ENCODE measurements at places on chromosomes 4 and X.
A peak's percentile ranks its signal among the peaks of the same experiment; 100 is the strongest.

DNA sequence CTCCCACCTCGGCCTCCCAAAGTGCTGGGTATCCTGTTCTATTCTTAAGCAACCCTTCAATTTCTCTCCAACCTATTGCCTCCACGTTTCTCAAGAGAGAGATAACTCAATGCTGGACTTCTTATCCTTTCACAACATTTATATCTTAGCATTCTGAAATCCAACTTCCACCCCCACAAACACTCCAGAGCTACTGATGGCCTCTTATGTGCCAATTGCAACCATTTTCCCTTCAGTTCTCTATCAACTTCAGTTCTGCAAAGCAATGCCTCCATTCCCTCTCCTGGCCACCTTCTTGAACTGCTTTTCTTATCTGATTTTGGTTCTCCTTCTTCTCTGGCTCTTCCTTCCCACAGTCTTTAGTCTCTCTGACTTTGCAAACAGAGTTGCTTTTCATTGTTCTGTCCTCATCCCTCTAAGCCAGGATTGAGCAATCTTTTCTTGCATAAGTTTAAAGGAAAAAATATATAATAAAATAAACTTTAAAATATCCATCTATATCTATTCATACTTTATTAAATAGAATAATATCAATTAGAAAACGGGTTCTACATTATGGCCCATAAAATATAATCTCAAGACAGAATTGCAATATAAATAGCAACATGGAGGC, 3.6 kb upstream of the STBD1 start:
- DNase-seq = no peak

DNA sequence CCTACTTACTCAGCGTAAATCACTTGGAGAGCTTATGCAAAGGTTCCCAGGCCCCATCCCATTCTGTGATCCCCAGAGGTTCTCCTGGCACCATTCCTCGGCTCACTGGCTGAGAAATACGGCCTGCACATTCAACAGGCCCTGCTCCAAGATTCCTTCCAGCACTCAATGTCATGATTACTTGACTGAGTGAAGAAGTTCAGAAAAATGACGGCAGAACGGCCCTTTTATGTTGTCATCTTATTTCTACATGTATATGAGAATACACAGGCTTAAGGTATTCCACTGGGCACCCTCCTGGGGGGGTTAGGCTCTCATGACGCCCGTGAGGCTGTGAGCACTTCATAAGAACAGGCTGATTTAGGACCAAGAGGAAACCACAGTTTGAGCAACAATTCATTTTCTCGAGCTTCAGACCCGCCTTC, 190.6 kb downstream of the NSUN7 start:
- DNase-seq = no peak

GRCh38 chr4:6694177-6694901, 661 bp downstream of the S100P start:
- DNase-seq = no peak

GRCh38 chr4:7414046-7414445, 20.7 kb downstream of the PSAPL1 start:
- no peak for DNase-seq

DNA sequence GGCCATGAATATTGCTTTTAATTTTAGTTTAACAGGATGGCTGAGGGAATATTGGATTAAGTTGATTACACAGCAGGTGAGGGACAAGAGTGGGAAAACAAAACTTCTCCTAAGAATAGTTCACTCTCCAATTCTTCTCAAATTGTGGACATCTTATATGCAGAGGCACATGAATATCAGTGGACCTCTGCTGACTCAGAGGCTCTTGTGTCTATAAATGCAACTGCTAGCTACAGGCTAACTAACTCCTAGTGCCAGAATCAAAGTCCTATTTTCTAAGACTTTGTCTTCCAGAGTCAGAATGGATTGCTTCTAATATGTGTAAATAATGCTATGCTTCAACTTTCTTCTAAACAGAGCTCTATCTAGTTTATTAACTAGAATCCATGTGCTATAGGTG, 175.8 kb downstream of the IL15 start:
- DNase-seq = no peak

DNA sequence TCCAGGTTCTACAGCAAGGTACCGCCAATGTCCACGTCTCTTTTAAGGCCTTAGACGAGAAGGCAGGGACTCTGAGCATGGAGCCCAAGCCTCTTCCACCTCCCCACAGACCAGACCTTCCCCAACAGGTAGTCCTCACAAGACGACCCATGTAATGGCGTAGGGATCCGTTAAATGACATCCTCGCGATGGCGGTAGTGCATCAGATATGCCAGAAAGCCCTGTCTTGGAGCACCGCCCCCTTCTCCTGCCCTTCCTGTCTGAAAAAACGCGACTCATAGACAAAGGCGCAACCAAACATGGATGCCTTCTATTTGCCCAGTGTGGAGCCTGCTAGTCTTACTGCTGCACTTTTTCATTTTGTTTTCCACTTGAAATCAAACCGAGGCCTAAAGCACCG, 185.4 kb downstream of the OR13H1 start:
- no peak for DNase-seq

DNA sequence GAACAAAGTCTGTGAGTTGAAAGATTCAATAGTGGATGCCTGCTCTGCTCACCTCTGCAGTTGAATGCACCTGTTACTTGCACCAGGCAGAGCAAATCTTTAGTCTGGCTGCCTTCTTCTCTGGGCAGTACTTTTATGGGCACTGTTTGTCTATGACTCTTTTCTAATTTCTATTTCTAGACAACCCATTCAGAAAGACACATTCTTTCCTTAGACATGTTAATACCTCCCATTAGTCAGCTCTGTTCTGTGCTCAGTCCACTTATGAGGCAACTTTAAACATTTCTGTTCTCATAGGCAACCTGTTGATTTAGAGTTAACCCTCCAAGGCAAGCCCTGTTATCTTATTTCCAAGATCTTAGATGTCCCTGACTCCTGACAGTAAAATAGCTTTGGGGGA, 108.9 kb downstream of the SYNPO2 start:
- no peak for DNase-seq

- DNase-seq = no peak
Measured at GRCh38 chr4:155973639-155974475, 20.2 kb upstream of the CTSO start.

- DNase-seq = no peak
Measured at GRCh38 chr4:73236151-73236550, 22.4 kb downstream of the ANKRD17 start.

DNA sequence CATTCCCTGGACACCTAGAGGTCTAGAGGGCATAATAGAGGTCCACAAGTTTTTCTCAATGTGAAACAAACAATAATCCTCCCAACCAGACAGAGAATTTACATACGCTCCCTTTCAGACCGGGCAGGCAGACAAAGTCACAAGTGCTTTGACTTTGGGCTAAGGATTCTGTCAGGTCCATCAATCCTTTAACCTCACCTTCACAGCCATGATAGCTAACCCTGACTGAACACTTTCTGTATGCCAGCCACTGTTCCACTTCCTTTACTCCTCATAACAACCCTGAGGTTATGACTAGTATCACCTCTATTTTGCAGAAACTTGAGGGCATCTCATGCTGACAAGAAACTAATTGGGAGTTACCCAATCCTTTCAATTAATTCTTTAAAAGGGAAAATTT, 118.8 kb upstream of the AFF2 start:
- DNase-seq = no peak

DNA sequence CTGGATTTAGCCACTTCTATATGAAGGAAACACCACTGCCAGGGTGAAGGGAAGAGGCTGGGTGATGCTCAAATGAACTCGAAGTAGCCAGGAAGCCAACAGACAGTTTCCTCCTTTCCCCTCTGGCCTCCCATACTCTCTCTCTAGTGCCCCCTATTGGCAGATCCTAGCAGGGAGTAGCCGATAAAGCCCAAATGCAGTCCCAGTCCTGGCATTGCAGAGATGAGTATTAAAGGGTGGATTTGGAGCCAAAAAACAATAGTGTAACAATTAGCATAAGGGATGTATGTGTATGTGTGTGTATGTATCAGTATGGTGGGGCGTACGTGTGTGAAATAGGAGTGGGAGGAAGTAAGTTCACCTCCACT, 213.8 kb upstream of the LDB2 start:
- peak; percentile 29 for DNase-seq

GRCh38 chr4:124666496-124666895, 46.0 kb downstream of the ANKRD50 start:
- no peak for DNase-seq

DNA sequence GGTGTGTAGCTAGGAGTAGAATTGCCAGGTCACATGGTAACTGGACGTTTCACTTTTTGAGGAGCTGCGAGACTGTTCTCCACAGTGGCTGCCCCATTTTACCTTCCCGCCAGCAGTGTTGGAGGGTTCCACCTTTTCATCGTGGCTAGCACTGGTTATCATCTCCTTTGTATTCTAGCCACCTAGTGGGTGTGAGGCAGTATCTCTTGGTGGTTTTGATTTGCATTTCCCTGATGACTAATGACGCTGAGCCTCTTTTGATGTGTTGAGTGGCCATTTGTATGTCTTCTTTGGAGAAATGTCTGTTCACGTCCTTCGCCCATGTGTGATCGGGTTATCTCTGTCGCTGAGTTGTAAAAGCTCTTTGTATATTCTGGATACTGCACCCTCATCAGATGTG, 10.6 kb downstream of the ABCD1 start:
- no peak for DNase-seq

- DNase-seq = no peak
Measured at GRCh38 chrX:38112566-38112965, 106.2 kb downstream of the SYTL5 start.

- no peak for DNase-seq
Measured at GRCh38 chr4:182883351-182883750, 33.8 kb downstream of the DCTD start.

- DNase-seq = no peak
Measured at GRCh38 chr4:1293531-1293941, 3.8 kb downstream of the MAEA start.

DNA sequence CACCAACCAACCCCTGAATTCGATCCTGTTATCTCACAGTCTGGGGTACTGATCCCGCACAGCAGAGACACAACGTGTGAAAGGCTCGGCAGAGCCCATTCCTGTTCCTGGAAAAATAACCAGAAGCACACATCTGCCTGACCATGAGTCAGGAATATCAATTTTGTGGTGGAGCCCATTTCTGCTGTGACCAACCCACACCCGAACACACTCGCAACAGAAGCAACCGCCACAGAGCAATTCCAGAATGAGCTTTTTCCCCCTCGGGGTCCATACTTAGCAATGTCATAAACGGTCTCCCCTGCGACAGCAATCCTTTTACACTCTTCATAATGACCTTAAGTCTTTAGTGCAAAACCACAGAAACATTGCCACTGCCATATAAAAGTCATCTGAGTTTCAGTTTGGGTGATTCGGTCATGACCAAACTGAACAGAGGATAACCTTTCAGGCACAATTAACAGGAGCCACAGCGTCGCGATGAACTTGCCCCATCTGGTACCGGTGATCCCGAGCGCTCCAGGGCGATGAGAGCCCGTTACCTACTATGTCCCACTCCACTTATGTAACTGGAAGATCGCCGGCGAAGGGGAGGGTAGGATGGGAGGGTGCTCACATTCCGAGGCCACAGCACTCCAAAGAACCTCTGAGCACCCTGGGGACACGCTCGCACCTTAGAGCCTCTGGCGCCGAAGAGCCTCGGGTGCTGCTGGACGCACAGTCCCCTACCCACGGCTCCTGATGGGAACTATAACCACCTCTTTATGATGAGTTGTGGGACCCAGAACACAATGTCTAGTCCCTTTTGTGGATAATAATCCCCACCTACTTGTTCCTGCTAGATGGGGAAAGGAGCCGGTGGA, 1.1 kb downstream of the MECP2 start:
- DNase-seq = peak; percentile 1

DNA sequence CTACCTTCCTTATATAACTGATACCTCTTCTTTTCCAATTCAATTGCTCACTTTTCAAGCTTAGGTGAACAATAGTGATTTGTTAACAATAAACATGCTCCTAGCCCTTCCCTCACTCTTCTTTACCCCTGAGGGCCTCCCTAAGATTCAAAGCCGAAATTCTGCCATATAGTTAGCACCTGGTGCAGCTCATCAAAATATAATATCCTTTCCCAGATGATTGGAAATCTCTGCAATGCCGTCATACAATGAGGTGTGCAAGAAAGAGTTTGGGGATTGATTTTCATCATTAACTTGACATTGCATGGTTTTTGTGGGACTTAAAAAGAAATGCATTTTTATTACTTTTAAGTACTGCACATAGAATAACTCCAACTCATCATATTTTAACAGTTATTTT, 95.3 kb downstream of the HDAC8 start:
- no peak for DNase-seq

DNA sequence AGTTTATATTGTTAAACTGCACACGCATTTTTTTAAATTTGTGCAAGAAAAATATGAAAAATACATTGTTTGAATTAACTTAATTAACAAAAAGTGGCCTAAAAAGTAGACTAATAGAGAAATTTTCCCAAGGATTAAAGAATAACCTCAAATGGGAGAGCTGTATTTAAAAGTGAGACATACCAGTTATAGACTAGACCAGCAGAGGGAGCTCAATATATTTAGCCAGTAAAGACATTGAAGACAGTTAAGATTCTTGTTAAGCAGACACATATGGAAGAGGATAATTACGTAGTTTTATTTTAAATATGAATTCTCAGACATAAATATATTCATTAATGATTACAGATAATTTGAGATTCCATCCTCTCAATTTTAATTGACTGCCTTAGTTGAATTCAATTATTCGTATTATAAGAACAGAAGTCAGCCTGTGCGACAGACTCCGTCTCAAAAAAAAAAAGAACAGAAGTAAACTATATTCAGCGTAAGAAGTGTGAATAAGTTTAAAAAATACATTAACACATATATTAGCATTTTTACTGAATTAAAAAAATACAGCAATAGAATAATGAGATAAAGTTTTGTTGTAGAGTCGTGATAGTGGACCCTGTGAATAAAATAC, 64.8 kb downstream of the GLRA3 start:
- DNase-seq = peak; percentile 57

DNA sequence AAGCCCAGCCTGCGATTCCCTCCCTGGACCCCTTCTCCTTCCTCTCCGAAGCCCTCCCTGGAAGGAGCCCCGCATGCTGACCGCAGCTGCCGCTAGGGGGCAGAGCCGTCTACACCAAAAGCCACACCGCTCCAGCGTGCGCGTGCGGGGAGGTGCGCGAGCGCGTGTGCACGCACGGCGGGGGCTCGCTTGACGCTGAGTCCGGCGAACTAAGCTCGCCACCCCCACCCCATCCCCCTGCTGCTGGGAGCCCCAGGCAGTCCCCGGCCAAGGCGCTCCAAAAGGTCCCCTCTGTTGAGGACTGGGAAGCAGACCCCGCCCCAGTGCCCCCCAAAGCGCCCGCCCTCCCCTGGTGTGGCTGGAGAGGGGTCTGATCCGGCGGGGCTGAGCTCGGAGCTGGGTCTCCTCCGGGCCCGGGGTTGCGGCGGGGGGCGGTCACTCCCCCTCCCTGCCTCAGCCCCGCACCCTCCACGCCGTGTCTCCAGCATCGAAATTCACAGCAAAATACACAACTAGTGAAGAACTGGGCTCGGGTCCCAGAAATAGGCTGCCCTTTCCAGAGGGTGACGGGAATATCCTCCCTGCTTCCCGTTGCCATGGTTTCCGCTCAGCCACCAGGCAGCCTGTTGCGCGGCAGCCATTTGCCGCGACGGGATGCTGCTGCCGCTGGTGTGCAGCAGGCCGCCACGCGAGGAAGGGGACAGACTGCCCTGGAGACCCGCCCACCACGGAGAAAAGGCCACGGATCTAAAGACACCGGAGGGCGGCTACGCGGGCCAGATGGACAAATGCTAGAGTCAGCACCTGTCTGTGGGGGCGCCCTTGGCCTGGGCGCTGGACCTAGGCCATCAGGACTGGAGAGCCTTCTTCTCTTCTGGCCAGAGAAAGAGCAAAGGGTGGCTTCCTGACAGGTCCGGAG, 11.2 kb upstream of the CCNQ start:
- peak; percentile 43 for DNase-seq

Measured in ACHN (cell line).